Testis (tissue), 5 donors: ENCODE measurements at places on chromosomes 7 and 10. TPM values are rescaled to one million over a fixed set of nuclear protein-coding genes. Genes with fewer than 3 reads are reported as not detected.
A peak's percentile ranks its signal among the peaks of the same experiment; 100 is the strongest.

DNA sequence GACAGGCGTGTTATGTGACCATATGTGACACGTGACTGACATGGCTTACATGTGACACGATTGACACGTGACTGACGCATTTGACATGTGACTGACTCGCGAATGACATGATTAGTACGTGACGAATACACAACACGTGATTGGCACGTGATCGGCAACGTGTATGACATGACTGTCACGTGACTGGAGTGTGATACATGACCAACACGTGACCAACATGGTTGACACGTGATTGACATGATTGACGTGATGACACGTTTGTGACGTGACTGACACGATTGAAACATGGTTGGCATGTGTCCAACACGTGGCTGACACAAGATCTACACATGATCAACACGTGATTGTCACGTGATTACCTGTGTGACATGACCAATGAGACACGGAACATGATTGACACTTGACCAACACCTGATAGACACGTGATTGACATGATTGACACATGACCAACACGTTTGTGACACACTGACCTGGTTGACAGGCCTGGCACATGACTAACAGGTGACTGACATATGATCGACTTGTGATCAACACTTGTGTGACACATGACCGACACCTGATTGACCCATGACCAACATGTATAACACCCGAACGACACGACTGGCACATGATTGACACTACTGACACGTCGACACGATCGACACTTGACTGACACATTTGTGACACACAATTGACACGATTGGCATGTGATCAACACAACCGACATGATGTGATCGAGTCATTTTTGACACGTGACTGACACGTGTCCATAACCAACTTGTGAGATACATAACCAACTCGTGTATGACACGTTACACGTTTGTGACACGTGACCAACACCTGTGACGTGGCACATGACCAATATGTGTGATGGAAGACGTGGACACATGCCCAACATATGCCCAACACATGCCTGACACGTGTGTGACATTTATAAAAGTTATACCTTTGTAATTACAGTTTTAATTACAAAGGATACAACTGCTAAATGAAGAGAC lies 21.1 kb downstream of the CRPPA start:
- no peak overlapping the region for H3K27ac ChIP-seq
- H3K4me1 ChIP-seq, result no peaks in the 10 kb centered on the region
- no peak overlapping the region for H3K4me3 ChIP-seq
- DNase-seq, result peak; percentile 23

The TSPAN13 gene
- polyA plus RNA-seq, result 10.0 TPM

- no peak overlapping the region for H3K27ac ChIP-seq
- H3K4me3 ChIP-seq, result no peak overlapping the region
- H3K27me3 ChIP-seq, result no peaks in the 10 kb centered on the region
- H3K4me1 ChIP-seq, result peaks cover 7% of the 10 kb centered on the region
- DNase-seq, result no peak
- no peaks in the 10 kb centered on the region for H3K36me3 ChIP-seq
Measured at GRCh38 chr10:49135575-49136313, 1.9 kb upstream of the FAM170B start.

The PDGFA gene
- polyA plus RNA-seq, result 7.2 TPM

DNA sequence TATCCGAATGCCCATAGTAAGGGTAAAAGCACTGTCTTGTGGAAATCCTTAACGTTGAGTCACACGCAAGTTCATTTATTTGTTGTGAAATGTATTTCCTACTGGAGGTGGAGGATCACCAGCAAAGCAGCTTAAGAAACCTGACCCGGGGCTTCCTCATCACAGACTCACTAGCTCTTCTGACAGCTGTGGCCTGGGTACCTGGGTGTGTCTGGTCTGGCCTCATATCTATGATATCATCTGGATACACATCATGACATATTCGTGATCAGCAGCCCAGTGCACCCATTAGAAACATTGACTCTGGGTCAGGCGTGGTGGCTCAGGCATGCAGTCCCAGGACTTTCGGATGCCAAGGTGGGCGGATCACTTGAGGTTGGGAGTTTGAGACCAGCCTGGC lies 8.8 kb downstream of the DRGX start:
- DNase-seq, result no peak
- H3K27me3 ChIP-seq, result no peaks in the 10 kb centered on the region

The TLX1 gene
- 0.44 TPM for polyA plus RNA-seq

The PLXNA4 gene
- 3.4 TPM for polyA plus RNA-seq

DNA sequence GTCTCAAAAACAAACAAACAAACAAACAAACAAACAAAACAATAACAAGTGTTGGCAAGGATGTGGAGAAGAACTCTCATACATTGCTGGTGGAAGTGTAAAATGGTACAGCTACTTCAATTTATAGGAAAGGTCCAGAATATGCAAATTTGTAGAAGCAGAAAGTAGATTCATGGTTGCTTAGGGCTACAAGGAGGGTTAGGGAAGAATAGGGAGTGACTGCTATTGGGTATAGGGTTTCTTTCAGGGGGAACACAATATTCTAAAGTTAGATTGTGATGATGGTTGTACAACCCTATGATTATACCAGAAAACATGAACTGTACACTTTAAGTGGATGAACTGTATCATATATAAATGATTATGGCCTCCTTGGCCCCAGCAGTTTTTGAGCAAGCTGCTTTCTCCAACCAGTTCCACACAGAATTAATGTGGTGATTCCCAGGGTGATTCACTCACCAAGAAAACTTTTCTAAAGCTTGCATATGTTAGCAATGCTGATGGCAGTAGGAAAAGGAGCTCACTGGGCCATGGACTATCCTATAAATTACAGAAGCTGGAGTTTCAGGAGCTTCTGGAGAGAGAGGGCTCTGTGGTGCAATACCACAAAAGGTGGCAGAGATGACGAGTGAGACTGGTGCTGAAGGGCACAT lies 52.8 kb upstream of the KCNIP2 start:
- no peak overlapping the region for H3K4me3 ChIP-seq
- no peaks in the 10 kb centered on the region for H3K4me1 ChIP-seq
- no peaks in the 10 kb centered on the region for H3K27me3 ChIP-seq
- H3K27ac ChIP-seq, result no peak overlapping the region
- no peak for DNase-seq
- H3K36me3 ChIP-seq, result no peaks in the 10 kb centered on the region

- H3K4me3 ChIP-seq, result no peak overlapping the region
- no peaks in the 10 kb centered on the region for H3K4me1 ChIP-seq
- no peak for DNase-seq
- H3K36me3 ChIP-seq, result no peaks in the 10 kb centered on the region
Measured at GRCh38 chr10:71156436-71156835, 55.9 kb upstream of the UNC5B start.

The CNPY1 gene
- 0.25 TPM for polyA plus RNA-seq

The OR13A1 gene
- polyA plus RNA-seq, result 0.15 TPM

DNA sequence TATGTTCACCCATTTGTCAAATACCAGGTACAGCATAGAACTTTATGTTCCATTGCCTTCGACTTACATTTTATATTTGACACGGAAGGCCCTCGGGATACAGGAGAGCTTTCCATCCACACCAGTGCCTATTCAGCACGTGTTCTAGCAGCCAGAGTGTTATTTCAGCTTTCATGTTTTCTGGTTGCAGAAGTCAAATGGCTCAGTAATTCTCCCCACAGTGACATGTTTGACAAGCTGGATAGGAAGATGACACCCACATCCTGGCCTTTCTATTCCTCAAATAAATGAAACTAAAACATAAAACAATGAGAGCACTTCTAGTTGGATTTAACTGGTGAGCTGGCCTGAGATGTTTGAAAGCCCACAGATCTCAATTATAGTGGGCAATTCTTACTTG lies 173.4 kb downstream of the SORCS1 start:
- DNase-seq, result no peak
- H3K27ac ChIP-seq, result no peak overlapping the region
- H3K36me3 ChIP-seq, result no peaks in the 10 kb centered on the region
- no peaks in the 10 kb centered on the region for H3K4me1 ChIP-seq
- no peak overlapping the region for H3K4me3 ChIP-seq
- H3K27me3 ChIP-seq, result no peaks in the 10 kb centered on the region

GRCh38 chr10:100182281-100182680 lies 3.5 kb downstream of the ERLIN1 start:
- no peaks in the 10 kb centered on the region for H3K36me3 ChIP-seq
- DNase-seq, result no peak
- no peak overlapping the region for H3K27ac ChIP-seq
- no peaks in the 10 kb centered on the region for H3K27me3 ChIP-seq
- peaks cover 13% of the 10 kb centered on the region for H3K4me1 ChIP-seq

The NUPR2 gene
- polyA plus RNA-seq, result 227 TPM

DNA sequence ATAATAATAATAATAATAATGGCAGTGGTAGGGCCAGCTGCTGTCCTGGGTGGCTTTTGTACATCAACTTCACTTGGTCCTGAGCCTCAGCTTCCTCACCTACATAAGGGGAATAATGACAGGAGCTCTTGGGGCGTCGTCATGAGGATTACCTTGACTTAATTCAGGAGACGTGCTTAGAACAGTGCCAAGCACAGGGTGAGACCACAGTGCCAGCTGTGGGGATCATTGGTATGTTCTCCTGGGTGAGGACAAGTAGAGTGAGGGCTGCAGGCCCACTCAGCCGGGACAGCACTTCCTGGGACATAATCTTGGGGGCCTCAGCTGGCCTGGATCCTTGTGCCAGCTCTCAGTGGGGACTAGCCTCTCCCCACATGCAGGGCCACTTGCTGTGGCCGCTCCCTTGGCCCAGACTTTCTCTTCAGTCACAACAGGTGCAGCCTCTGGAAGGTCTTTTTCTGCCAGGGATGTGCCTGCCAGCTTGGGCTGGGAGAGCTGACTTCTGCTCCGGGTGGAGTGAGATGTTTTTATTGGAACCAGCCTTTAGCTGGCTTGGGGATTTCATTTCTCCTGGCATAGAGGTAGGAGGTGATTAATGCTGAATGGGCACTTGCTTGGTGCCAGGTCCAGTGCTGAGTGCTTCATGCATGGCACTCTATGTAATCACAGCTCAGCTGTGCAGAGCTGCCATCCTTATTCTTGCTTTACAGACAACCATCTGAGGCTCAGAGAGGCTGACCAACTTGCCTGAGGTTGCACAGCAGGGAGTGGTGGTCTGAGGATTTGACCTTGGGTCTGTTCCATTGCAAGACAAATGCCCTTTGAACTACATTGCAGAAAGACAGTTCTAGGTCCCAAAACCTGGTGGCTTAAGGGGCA lies 45.3 kb downstream of the TSPAN15 start:
- H3K4me1 ChIP-seq, result peaks cover 7% of the 10 kb centered on the region
- no peak overlapping the region for H3K4me3 ChIP-seq
- H3K36me3 ChIP-seq, result no peaks in the 10 kb centered on the region
- no peak overlapping the region for H3K27ac ChIP-seq

DNA sequence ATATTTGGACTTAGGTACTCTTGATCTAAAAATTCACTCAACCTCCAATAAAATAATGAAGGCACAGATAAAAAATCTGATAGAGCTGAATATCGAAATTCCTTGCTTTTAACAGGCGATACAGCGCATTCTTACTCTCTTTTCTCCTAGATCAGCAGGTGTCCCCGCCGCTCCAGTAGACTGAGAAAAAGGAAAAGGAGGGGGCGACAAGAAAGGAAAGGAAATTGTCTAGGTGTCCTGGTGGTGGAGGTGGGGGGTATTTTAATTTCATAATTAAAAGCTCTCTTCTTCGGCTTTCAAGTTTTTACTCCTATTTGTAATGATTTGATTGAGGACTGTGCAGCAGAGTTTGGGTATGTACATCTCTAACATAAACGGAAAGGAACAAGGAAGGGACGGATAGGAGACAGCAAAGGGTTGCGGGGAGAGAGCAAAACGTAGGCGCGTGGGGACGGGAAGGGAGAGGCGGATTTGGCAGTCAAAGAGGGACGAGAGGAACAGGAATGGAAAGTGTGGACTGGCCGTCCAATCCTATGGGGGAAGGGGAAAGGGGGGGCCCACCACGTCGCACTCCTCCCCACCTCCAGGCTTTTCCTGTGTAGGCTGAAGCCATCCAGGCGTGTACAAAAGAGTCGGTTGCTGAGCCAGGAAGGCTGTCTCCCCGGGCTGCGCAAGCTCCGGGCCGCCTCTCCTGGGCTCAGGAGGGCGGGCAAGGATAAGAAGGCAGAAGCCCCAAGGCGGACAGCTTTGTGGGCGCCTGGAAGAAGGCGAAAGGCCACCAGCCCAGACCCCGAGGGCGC lies 875 bp upstream of the HECTD2 start:
- peak overlapping the region; percentile 100 for H3K27ac ChIP-seq
- no peaks in the 10 kb centered on the region for H3K4me1 ChIP-seq
- no peaks in the 10 kb centered on the region for H3K36me3 ChIP-seq

DNA sequence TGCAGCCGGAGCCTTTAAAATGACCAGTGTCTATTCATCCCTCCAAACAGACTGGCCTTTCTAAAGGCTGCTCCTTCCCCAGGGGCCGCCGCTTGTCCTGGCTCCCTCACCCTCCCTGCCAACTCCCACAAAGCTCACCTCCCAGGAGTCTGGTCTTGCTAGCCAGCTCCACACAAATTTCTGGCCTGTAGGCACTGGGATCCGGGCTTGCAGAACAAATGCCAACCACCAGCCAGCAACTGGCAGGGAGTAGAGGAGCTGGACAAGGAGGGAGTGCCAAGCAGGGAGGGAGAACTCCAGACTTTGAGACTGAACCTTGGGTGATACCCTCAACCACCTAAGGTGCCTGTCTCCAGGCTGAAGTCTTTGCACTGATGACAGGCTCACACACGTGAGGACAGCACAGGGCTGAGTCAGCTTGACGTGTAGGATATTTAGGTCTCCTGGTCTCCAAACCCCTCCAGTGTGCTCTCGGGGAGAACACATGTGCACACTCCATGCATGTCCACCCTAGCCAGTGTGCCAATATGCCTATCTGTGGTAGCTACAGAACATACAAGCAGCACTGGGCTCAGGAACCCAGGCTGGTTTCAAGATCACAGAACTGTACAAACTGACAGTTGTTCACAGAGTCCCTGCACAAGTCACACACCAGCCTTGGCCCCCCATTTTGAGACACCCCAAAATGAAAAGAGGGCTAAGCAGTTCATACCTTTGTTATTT lies 6.0 kb downstream of the PAX2 start:
- peaks cover 14% of the 10 kb centered on the region for H3K4me1 ChIP-seq
- H3K36me3 ChIP-seq, result no peaks in the 10 kb centered on the region
- H3K27ac ChIP-seq, result no peak overlapping the region
- H3K27me3 ChIP-seq, result no peaks in the 10 kb centered on the region

DNA sequence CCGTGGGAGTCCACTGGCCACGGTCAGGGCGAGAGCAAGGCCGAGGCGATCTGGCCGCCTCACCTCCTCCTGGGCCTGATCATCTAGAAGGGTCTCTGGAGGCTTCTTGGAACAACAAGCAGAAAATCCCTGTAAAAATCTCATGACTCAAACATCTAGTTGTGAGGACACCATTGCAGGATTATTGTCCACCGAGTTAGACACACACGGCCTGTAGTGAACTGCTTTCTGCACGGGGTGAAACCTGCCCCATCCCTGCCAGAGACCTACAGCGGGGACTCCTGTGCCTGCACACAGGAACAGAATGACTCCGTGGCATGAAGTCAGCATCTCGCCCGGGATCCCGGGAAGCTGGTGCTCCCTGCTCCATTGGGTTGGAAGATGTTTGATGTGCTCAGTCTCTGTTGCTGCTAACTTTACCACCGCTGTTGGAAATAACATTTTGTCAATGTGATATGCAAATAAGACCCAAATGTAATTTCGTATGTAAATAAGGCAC lies 267.0 kb upstream of the TCERG1L start:
- DNase-seq, result no peak
- H3K4me3 ChIP-seq, result no peak overlapping the region
- H3K27ac ChIP-seq, result no peak overlapping the region
- H3K36me3 ChIP-seq, result no peaks in the 10 kb centered on the region
- no peaks in the 10 kb centered on the region for H3K27me3 ChIP-seq

- DNase-seq, result no peak
- no peak overlapping the region for H3K27ac ChIP-seq
- H3K4me3 ChIP-seq, result no peak overlapping the region
- H3K4me1 ChIP-seq, result no peaks in the 10 kb centered on the region
Measured at GRCh38 chr10:74623786-74624185, 202.6 kb upstream of the KAT6B start.
